Epithelial cell of esophagus (primary cell): ENCODE measurements at places on chromosomes 1 and 21.
A peak's percentile ranks its signal among the peaks of the same experiment; 100 is the strongest.

- peak; percentile 84 for DNase-seq
Observed at GRCh38 chr1:156927215-156928042, 7.0 kb downstream of the LRRC71 start.

DNA sequence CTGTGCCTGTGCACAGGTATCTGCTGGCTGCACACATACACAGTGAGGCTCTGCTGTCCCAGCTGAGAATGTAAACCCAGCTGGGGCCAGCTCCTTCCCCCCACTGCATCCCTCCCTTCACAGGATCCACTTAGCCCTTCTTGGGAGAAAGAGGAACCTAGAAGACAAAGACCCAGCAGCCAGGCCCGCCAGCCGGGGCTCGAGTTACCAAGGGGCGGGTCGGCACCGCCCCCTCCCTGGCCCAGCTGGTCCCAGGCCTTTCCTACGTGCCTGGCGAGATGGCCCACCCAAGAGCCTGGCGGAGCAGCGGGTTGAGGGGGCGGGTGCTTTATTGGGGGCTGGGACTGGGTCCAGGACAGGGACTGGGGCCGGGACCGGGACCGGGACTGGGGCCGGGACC, 2.1 kb downstream of the SH3BGRL3 start:
- no peak for DNase-seq

GRCh38 chr1:245332513-245332912, 177.7 kb downstream of the KIF26B start:
- no peak for DNase-seq

DNA sequence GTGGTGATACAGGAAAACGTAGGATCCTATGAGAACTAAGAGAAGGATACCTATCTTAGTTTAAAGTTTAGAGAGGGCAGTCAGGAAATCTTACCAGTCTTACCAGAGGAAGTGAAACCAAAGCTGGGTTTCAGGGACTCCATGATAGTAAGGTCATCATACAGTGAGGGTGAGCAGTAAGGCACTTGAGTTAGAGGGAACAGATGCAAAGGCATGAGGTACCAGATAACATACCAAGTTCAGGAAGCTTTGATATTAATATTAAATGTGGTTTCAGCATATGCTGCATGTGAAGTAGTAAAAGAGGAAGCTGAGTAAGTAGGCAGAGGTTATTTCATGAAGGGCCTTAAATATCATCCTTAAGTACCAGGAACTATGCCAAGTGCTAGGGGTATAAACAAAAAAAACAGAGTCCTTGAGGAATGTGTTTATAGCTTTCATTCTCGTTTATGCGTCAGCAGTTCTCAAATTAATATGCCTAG, 16.9 kb downstream of the ATG4C start:
- DNase-seq = no peak

GRCh38 chr1:21586846-21587601, 77.8 kb downstream of the ALPL start:
- DNase-seq = peak; percentile 79

DNA sequence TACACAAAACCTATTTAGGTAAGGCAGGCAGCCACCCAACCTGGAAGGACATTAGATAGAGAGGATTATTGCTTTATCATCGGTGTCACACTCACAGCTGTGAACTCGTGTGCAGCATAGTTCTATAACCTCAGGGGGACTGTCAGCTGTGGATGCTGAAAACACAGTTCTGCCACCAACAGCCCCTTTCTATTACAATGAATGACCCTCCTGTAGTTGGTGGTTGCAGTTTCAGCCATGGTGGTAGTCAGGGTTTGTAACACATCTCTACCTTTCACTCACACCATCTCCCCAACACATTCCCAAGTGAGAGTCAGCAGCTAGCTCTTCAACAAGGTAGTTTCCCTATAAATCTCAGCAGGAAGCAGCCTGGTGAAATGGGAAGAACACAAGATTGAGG, 136.8 kb downstream of the ZC3H11B start:
- no peak for DNase-seq

- DNase-seq = peak; percentile 40
Observed at GRCh38 chr1:47411436-47411835, 4.6 kb upstream of the FOXE3 start.

DNA sequence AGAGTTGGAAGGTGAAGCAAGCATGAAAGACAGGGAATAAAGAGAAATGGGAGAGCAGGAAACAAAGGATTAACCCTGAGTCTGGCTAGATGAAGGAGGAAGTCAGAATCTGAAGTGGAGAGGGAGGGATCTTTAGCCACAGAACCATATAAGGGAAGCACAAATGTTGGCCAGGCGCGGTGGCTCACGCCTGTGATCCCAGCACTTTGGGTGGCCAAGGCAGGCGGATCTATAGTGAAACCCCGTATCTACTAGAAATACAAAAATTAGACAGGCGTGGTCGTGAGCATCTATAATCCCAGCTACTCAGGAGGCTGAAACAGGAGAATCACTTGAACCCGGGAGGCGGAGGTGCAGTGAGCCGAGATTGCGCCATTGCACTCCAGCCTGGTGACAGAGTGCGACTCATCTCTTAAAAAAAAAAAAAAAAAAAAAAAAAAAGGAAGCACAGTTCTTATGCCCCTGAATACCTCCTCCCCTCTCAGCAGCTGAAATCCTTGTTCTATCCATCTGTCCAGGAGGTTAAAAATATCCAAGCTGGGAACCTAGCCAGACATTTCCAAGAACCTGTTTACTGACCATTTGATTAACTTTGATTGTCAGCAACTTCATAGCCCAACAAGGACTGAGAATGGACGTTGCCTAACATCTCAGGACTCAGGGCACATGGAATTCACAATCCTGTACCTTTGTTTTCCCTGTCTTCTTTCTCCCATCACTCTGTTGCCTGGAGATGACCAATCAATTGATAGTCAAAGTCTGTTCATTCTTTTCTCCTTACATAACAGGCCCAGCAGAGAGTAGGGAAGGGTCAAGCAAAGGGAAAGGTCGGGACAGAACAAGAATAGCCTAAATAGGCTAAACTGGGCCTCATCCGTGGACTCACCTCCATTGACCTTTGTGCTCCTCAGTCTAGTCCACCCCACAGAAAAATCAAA, 10.6 kb downstream of the TXNIP start:
- DNase-seq = peak; percentile 74

DNA sequence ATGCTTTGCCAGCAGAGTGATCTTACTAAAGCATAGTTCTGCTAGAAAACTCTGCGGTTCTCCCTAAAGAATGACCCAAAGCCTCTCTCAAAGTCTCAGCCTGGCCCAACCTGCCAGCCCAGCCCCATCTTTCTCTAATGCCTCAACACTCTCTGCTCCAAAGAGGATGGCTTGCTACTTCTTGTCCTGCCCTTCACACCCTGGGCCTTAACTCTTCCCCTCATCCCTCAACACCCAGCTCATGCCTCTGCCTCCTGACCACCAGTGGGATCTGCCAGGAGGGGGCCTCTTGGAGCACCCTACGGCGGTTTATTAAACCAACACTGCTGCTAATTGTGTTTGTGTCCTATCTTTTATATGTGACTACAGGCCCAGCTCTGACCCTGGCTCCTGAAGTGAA, 52.4 kb downstream of the CD58 start:
- no peak for DNase-seq

DNA sequence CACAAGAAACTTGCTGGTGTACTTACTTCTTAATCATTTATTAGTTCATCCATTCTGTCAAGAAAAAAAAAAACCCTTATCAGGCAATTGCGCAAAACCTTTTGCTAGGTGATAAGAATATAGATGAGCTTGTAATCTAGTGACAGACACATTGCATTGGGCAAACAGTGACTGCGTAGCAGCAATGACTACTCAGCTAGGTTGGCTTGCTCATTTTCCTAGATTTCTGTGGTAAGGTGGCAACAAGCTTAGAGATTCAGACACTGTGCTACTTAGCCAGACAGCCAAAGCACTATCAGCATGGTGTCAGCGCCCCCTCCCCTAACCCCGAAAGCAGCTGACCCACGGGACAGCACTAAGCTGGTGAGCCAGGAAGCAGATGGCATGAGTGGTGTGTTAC, 203.1 kb downstream of the BARHL2 start:
- no peak for DNase-seq

DNA sequence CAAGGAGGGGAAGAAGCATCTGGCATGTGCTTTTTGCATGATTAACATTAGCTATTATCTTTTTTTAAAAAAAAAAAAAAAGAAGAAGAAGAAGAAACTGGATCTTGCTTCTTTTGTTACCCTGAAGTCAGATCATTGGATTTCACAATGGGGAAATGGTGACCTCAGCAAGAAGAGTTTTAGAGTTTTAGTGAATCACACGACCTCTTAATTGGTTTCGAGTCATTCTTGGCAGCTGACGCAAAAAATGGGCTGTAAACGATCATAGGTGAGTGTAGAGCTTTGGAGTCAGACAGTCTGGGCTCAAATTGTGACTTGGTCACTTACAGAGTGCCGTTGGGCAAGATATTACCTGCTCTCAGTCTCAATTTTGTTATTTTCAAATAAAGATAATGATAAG, 33.3 kb upstream of the PGBD5 start:
- peak; percentile 88 for DNase-seq

- peak; percentile 27 for DNase-seq
Observed at GRCh38 chr1:34983700-34984355, 1.3 kb downstream of the TMEM35B start.
